CD4-positive, alpha-beta T cell treated with Interferon alpha-2 for 1 hour (primary cell): ENCODE measurements at places on chromosomes 13 and 19.

GRCh38 chr19:1567116-1567847, 843 bp downstream of the MEX3D start:
- DNase-seq: no peak

DNA sequence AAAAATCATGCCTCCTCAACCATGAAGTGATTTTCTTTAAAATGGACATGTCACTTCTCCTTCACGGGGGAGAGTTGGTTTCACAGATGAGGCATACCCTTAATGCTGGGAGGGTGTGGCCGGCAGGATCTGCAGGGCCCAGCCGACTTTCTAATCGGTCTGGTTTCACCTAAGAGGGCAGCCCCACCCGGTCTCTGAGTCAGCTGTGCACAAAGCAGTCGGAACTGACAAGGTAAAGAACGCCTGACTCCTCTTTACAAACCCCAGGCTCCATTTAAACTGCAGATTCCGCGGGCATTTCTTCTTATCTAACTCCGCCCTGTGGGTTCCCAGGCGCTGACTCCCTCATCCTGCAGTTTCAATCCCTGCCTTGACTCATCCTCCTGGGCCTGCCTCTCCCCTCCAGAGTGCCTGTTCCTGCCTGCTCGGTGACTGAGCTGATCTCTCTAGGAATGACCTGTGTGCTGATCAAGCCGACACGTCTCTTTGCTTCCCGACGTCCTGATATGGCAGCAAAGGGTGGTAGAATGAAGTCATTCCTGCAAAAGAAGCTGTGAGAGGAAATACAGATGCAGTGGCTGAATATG, 63.4 kb downstream of the EFNB2 start:
- DNase-seq: no peak

- DNase-seq: no peak
Observed at GRCh38 chr13:48263196-48263595, 30.2 kb downstream of the ITM2B start.

GRCh38 chr13:95099541-95099940, 201.7 kb downstream of the ABCC4 start:
- DNase-seq: no peak

DNA sequence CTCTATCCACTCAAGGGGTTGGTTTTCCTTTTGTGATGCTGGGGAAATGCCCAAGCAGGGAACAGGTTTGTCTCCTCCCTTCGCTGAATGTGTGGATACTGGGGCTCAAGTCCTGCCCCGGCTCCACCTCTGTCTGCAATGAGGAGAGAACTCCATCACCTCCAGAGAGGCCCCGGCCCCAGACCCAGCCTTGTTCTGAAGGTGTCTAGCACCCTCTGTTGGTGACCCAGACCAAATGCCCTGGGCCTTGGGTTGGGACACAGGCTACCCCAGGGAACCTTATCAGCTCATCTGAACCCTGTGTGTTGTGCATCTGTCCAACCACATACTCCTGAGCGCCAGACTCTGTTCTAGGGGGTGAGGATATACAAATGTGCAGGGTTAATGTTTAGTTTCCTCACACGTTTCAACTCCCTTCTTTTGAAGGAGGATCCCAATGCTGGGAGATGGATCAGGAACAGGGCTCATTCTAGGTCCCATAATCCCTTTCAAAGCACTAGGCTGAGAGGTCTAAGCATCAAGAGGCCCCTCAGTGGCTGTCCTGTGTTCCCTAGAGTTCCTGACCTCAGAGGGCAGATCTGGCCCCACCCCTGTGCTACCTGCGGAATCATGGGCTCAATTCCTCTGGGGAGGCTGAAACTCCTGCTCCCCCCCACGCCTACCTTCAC, 112.5 kb upstream of the SLC7A1 start:
- DNase-seq: peak; percentile 42

DNA sequence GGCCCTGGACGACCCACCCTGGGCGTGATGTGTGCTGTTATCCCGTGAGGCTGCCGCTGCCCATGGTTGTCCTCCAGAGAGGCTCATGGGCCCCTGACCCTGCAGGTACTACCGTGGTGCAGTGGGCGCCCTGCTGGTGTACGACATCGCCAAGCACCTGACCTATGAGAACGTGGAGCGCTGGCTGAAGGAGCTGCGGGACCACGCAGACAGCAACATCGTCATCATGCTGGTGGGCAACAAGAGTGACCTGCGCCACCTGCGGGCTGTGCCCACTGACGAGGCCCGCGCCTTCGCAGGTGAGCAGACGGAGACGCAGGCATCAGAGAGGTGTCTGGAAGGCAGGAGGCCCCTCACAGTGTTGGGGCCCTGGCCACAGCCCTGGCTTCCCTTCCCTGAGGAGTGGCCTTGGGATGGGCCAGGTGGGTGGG, 11.1 kb upstream of the MARCHF2 start:
- no peak for DNase-seq

DNA sequence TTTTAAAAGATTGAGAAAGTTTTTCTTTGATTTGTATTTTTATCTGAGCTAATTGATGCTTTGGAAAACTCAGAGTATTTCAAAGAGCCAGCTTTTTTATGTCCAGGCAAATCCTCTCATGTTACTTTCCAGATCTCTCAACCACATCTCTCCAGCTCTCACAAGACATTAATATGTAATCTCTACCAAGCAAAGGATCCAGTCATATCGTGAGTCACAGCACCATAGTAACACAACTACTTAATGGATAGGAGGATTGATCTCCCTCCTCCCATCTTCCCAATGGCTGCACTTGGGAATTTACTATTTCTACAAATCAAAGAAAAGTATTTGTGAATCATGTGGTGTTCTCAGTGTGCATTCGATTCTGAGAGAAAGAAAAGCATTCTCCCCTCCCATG, 63.3 kb downstream of the POU4F1 start:
- no peak for DNase-seq

GRCh38 chr19:7461841-7462629, 26.8 kb downstream of the PEX11G start:
- no peak for DNase-seq

GRCh38 chr19:7295912-7296536, 1.8 kb upstream of the INSR start:
- DNase-seq: no peak

- DNase-seq: no peak
Observed at GRCh38 chr13:113413898-113414282, 39.4 kb downstream of the ADPRHL1 start.

DNA sequence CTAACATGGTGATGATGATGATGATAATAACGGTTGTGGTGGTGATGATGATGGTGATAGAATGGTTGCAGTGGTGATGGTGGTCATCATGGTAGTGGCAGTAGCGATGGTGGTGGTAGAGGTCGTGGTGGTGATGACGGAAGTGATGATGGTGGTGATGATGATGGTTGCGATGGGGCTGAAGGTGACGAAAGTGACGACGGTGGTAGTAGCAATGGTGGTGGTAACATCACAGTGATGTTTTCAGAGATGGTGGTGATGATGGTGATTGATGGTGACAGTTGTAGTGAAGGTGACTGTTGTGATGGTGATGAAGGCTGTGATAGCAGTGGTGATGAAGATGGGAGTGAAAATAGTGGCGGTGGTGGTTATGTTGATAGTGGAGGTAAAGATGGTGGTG, 3.6 kb upstream of the ADGRE3 start:
- DNase-seq: no peak

- DNase-seq: peak; percentile 37
Observed at GRCh38 chr13:99273128-99273527, 14.9 kb upstream of the GPR18 start.

GRCh38 chr13:73765651-73766384, 368.4 kb downstream of the KLF12 start:
- peak; percentile 87 for DNase-seq

- DNase-seq: no peak
Observed at GRCh38 chr19:15227261-15227660, 5.0 kb downstream of the EPHX3 start.

DNA sequence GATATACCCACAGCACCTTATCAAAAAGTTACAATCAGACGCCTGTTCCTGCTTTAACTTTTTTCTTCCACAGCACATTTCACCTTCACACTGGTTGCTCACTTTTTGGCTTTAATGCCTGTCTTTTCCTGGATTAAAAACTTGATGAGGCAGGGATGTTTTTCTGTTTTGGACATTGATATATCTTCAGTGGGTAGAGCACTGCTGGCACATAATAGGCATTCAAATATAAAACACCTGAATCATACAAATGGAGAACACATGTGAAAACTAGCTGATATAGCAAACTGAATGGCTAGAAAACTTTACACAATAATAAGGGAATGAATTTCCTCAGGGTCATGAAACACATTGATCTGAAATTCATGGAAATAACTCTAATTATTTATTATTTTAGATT, 65.6 kb downstream of the STARD13 start:
- no peak for DNase-seq

DNA sequence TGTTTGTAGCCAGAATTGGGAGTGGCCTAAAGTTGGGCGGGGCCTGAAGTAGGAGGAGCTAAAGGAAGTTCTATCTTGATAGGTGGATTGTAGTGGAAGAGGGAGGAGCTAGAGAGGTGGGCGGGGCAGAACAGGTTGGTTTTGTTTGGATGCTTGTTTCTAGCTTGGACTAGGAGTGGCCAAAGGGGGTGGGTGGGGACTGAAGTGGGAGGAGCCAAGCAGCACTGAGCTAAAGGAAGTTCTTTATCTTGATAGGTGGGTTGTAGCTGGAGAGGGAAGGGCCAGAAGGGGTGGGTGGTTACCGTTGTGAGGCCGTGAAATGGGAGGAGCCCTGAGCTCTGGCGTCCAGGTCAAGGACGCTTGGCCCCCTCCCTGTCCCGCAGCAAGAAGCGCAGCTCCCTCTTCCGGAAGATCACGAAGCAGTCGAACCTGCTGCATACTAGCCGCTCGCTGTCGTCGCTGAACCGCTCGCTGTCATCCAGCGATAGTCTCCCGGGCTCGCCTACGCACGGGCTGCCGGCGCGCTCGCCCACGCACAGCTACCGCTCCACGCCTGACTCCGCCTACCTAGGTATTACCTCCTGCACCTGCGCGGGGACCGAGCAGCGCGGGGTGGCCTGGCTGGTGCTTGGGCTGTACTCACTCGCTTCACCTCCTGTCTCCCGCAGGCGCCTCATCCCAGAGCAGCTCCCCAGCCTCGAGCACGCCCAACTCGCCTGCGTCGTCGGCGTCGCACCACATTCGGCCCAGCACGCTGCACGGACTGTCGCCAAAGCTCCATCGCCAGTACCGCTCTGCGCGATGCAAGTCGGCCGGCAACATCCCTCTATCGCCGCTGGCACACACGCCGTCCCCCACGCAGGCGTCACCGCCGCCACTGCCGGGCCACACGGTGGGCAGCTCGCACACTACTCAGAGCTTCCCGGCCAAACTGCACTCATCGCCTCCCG, 8.0 kb downstream of the DNASE2 start:
- peak; percentile 84 for DNase-seq

DNA sequence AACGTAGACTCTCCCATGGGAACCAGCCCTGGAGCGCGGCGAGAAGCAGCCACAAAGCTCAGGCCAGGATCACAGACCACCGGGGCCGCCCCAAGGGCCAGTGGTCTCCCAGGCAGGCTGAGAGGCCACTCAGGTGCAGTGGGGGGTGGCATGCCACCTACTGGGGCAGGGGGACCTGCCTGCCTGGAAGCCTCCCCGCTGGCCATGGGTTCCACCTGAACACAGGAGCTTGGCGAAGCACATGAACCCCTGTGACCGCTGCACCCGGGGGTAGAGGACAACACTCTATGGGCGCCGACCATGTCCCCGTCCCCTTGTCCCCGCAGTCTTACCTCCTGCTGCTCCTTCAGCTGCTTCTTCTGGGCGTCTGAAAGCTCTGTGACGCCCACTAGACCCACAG, 6.8 kb upstream of the TM6SF2 start:
- DNase-seq: no peak

- no peak for DNase-seq
Observed at GRCh38 chr13:42276683-42277082, 4.7 kb downstream of the AKAP11 start.
